Fibroblast of lung (primary cell): ENCODE measurements at places on chromosomes 4 and X. TPM values are rescaled to one million over a fixed set of nuclear protein-coding genes. Genes with fewer than 3 reads are reported as not detected.

The PLK4 gene
- total RNA-seq: 1.3 and 5.9 TPM in 2 replicates

The ARSJ gene
- 30.8 and 56.6 TPM in 2 replicates for total RNA-seq

The NALF2 gene
- total RNA-seq: not detected in 2 replicates

The DCAF16 gene
- 19.0 and 20.0 TPM in 2 replicates for total RNA-seq

The NLGN3 gene
- 0.51 and 0.83 TPM in 2 replicates for total RNA-seq

The C4orf17 gene
- total RNA-seq: not detected in 2 replicates

DNA sequence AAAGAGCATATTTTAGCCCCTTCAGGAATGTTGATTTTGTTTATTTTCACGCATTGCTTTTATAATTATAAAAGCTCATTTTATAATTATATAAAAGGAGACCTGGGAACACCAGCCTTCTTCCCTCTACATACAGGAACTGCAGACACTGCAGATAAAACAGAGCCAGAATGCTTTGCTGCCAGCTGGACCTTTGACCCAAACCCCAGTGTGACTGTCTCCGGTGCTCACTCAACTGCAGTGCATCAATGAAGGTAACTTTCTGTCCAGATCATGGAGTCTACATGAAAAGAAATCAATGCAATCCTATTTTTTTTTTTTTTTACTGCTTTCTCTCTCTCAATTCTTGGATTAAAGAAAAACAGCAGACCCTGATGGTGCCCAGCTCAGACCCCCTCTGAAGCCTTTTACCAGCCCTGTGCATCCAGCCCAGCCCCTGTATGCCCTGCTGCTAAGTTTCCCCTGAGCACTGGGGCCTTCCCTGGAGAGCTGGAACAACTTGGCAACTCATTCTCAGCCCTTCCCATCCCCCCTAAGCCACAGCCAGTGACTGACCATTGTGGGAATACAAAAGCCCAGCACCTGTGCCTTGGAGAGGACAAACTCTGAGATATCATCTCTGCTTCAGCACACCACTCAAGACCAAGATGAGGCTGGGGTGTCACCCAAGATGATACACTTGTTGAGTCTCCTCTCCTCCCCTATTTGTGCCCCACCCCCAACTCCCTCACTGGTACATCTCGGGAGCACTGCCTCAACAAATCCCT lies 182.1 kb downstream of the EVC2 start:
- DNase-seq: no peak

GRCh38 chr4:122992057-122992456 lies 69.7 kb upstream of the NUDT6 start:
- peak; percentile 27 for DNase-seq

DNA sequence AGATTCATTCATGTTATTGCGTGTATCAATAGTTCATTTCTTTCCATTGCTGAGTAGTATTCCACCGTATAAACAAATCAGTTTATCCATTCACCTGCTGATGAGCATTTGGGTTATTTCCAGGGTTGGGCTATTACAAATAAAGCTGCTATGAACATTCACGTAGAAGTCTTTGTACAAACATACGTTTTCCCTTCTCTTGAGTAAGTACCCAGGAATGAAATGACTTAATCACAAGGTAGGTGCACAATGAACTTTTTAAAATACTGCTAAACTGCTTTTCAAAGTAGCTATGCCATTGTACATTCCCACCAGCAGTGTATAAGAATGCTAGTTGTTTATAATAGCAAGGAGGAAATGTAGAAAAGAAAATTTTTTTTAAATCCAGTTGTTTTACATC lies 35.9 kb downstream of the SYTL4 start:
- DNase-seq: no peak

DNA sequence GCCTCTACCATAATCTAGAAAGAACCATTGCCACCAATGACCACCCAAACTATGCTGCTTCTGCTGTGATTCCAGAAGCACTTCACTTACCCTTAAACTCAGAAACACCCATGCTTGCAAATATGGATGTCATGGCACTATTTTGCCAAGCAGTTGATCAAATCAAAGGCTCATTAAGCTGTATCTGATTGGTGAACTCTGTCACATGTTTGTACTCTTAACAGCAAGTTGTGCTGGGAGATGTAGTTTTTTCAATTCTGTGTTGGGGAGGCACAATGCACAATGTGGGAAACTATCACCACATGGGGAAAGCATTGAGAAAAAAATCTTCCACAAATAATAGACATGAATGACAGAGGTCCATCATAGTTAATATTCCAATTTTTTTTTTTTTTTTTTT lies 19.2 kb upstream of the SPCS3 start:
- DNase-seq: no peak

DNA sequence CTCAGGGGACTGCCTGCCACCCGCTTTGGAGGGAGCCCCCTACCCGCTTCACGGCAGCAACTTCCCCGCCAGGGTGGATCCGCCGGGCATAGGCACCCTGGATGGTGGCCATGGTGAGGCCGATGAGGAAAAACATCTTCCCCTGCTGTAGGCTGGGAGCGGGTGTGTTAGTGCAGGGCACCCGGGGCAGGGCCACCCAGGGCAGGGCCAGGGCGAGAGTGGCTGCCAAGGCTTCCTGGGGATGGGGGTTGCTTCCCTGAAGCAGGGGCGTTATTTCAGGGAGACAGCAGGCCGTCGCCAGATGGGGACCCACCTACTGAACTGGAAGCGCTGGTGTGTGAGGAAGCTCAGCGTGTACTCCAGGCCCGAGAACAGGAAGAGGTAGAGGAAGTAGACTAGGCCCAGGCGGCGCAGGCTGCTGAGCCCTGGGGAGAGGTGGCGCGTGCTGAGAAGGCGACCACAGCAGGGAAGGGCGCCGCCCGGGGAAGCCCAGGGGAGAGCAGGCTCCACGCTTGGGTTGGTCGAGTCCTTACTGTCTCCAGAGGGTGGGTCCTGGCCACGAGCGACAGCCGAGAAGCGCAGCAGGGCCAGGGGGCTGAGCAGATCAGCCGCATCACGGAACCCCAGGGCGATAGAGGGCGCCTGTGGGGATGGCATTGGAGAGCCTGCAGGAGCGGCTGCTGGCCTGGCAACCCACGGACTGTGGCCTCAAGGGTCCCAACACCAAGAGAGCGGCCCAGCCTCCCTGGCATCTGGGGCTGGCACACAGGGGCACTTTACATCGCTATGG lies 31.5 kb downstream of the NOP14 start:
- DNase-seq: no peak

- DNase-seq: no peak
Measured at GRCh38 chr4:718460-718859, 12.8 kb downstream of the PCGF3 start.

DNA sequence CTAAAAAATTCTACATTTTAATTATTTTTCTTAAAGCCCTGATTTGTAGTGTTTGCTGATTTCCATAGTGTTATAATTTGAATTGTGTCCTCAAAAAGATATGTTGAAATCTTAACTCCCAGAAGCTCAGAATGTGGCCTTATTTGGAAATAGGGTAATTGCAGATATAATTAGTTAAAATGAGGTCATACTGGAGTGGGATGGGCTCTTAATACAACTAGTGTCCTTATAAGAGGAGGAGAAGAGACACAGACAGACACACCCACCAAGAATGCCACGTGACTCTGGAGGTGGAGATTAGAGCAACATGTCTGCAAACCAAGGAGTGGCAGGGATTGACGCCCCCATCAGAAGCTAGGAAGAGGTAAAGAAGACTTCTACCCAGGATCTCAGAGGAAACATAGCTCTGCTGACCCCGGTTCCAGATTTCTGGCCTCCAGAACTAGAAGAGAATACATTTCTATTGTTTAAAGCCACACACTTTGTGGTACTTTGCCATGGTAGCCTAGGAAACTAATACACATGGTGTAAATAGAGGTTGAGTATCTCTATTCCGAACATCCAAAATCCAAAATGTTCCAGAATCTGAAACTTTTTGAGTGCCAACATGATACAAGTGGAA lies 70.5 kb upstream of the IRF2 start:
- no peak for DNase-seq

GRCh38 chr4:7815562-7815961 lies 124.1 kb downstream of the AFAP1 start:
- peak; percentile 93 for DNase-seq

DNA sequence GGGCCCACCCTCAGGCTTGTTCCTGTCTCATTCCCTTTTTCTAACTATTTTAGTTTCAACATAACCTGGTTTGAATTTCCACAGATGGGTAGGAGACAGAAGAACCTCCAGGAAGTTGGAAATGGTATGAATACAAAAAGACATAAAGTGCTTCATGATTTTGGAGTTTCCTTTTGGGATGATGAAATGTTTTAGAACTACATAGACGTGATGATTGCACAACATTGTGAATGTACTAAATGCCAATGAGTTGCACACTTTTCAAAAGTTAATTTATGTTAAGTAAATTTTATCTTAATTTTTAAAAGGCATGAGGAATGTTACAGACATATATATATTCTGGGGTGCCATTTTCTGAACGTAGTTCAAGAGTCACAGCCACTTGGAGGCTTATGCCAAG lies 41.1 kb upstream of the IBSP start:
- DNase-seq: peak; percentile 14

DNA sequence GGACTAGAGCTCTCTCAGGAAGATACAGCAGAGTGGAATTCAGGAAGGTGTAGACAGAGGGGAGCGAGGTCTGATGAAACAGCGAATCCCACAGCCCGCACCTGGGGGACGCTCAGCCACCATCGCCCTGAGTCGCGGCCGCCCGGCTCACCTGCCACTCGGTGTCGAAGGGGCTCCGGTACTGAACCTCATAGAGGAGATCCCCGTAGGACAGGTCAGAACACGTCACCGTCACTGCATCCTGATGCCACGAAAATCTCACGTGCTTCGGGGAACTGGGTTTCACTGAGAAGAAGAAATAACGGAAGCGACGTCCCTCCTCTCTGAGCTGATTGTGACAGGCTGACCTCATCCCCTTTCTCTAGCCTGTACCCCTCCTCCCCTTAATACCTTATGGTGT lies 10.2 kb downstream of the CRLF2 start:
- DNase-seq: no peak

- peak; percentile 8 for DNase-seq
Measured at GRCh38 chr4:55124322-55125076, 896 bp downstream of the KDR start.

- DNase-seq: no peak
Measured at GRCh38 chr4:143393195-143393594, 56.5 kb downstream of the GAB1 start.

DNA sequence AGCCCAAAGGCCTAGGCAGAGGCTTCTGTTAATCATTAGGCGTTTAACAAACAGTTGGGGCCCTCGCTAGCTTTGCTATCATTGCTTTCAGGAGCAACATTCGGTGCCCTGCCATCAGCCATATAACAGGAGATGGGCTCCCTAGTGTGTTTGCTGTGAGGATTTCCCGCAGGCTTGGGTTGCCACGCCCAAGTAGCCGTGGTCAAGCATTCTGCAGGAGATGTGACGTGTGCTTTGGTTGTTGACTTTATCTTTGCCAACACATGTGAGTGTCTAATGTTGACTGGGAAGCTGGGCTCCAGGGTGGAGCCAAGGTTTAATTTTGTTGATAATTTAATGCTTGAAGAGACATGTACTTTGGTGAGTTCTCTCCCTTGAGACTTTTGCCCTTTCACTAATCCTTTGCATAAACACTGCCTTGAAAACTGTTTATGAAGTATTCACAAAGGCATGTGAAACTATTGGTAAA lies 184.6 kb upstream of the KIT start:
- no peak for DNase-seq

- no peak for DNase-seq
Measured at GRCh38 chrX:57267308-57267707, 19.2 kb upstream of the FAAH2 start.

- DNase-seq: peak; percentile 87
Measured at GRCh38 chr4:17063888-17064287, 165.4 kb upstream of the LDB2 start.

GRCh38 chr4:37927434-37927833 lies 32.8 kb upstream of the PTTG2 start:
- DNase-seq: no peak

DNA sequence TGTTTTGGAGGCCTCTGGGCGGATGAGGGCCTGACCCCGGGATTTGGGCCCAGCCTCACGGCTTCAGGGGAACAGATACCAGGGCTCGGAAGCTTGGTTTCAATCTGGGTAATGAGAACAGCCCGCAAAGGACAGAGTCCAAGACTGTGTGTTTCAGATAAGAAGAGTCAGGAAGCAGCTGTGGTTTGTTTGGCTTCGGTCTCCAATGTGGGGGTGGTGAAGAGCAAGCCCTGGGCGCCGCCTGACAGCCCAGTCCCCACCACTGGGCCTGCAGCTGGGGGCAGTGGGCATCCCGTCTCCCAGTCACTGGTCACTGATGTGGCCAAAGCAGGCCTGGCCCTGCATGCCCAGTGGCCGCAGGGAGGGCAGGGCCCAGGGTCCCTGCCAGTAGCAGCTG lies 9.1 kb downstream of the WFS1 start:
- DNase-seq: peak; percentile 54

GRCh38 chrX:129759576-129760061 lies 20.1 kb upstream of the SASH3 start:
- DNase-seq: peak; percentile 93

- DNase-seq: no peak
Measured at GRCh38 chr4:182768838-182769237, 148.3 kb downstream of the DCTD start.

DNA sequence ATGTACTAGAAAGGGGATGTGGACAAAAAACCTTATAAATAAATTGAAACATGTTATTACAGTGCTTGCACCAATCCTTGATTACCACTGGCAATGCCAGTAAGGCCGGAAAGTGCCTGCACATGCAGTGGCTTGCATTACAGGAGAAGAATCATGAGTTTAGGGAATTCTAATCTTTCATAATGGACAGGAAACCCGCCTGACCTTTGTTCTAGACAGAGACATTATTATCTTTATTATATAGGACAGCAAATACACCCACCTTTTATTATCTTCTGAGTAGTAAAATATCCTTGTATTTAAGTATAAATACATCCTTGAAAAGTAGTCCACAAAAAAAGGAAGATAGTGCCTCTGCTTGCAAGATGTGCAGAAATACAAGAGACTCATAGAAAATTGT lies 379.9 kb upstream of the LCORL start:
- DNase-seq: no peak

DNA sequence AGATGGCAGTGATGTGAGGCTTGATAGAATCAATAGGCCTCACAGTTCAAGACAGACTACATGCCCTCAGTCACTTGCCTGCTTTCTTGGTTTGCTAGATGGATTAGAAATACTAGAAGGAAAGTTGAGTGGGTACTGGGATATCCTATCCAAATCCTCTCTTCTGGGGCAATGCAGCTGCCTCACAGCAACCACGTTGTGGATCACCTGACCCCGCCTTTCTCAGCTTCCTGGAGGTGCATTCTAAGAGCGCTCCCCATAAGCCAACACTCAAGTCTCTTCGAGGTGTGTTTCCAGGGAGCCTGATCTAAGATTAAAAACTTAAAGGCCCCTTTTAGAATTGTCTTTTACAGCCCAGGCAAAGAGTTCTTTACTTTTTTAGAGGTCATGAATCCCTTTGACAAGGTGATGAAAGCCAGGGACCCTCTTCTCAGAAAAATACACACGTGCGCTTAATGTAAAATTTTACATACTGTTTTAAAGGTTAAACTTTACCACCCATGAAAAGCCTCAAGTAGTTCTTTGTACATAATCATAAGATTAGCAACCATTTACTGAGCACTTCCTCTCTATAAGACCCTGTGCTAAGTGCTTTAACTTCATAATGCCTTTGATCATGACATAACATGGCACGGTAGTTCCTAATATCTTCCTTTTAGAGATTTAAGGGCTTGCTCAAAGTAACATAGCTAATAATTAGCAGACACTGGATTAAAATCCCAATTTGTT lies 840 bp upstream of the RPL34 start:
- no peak for DNase-seq
